ACHN (cell line): ENCODE measurements at places on chromosomes 6 and 20.

DNA sequence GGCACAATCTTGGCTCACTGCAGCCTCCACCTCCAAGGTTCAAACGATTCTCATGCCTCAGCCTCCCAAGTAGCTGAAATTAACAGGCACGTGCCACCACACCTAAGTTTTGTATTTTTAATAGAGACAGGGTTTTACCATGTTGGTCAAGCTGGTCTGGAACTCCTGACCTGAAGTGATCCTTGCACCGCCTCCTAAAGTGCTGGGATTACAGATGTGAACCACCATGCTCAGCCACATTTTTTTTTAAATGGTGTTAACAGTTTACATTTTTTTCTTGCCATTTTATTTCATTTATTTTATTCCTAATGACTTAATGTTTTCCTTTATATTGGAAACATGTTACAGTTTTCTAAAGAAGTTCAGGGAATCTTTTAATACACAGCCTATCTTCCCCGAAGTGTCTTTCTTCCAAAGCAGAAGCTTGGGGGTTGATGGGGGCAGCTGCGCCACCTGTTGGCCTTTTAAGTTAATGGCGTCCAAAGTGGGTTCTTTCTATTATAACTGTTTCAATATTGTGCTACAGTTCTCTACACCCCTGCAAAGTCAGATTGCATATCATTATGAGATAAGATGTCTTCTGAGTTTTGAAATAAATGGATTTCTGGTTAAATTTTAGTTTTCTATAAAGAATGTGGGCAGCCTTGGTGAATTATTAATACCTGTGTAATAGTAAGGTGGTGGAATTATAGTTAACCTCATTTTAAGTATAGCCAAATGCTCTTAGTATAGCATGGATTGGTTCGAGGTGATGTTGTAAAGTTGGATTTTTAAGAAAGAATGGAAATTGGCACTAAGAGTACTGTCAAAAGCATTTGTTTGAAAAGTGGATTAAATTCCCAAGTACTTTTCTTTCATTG lies 42.0 kb upstream of the PLCG1 start:
- peak; percentile 46 for DNase-seq

- no peak for DNase-seq
Measured at GRCh38 chr20:440636-441035, 21.7 kb downstream of the TBC1D20 start.

DNA sequence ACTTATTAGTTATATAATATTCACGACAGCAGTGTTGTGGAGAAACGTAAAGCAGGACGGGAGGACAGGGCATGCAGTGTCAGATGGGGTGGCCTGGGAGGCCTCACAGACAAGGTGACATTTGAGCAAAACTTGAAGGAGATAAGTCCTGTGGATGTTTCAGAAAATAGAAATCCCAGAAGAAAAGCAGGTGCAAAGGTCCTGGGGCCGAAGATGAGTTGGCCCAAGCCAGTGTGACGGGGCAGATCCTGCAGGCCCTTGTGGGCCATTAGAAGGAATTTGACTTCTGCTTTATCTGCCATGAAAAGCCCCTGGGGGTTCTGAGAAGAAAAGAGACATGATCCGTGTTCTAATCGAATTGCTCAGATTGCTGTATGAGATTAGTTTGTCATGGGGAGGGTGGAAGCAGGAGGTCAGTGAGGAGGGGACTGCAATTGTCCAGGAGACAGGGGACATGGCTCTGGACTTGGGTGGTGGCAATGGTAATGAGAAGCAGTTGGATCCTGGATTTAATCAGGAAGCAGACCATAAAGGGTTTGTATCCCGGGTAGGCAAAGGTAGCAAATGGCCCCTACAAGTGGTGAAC lies 437.4 kb upstream of the SULF2 start:
- DNase-seq = no peak

- no peak for DNase-seq
Measured at GRCh38 chr20:39829661-39830060, 859.4 kb downstream of the MAFB start.

- no peak for DNase-seq
Measured at GRCh38 chr20:45467861-45468260, 1.7 kb upstream of the WFDC2 start.

DNA sequence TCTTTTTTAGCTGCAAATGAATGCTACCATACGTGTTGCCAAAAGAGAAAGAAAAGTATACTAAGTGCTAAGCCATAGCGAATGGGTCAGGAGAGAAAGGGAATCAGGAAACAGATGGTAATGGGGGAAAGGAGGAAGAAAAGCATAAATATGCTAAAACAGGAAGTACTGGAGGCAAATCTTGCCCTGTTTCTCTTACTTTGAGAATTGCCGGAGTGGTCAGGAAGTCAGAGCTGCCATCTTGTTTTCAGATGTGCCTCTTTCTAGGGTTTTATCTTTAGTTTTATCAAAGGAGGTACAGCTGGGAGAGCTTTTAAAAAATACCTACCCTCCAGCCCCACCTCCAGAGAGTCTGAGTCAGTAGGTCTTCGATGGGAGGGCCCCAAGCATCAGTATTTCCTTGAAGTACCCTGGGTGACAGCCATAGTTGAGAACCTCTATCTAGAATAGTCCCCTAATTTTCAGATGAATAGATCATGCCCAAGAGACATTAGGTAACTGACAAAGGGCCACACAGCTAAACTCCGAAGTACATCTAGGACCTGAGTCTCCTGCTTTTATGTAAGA lies 193.3 kb downstream of the CLIC5 start:
- DNase-seq = no peak

GRCh38 chr6:52937908-52938307 lies 28.4 kb upstream of the GSTA3 start:
- peak; percentile 76 for DNase-seq

DNA sequence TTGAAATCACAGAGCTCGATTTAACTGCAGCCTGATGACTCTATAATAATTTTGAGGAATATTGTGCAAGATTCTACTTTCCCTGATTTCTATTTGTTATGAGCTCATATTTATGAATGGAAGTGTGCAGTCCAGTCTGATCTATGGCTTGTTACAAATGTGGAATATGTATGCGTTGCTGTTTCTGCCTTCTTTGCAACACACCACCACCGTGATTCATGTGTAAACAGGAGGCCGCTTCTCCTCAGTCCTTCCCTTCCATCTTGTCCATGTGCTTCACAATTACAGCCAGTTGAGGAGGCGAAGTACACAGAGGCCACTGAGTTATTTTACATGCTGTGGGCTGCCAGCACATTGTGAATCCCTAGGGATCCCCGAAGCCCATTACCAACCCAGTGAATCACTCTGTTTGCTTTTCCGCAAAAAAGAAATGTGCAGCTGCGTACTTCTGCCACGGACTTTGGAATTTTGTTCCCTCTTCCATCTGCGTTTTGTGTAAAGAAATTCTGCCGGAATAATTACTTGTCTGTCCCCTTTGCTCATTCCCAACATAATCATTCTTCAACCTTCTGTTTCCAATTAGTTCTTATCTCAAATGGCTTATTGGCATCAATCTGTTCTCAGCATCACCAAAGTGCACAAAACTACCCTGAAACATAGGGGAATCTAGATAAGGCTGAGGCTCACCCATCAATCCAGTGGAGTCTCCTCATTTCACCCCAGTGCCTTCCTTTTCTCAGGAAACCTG lies 551.6 kb upstream of the CITED2 start:
- DNase-seq = no peak

DNA sequence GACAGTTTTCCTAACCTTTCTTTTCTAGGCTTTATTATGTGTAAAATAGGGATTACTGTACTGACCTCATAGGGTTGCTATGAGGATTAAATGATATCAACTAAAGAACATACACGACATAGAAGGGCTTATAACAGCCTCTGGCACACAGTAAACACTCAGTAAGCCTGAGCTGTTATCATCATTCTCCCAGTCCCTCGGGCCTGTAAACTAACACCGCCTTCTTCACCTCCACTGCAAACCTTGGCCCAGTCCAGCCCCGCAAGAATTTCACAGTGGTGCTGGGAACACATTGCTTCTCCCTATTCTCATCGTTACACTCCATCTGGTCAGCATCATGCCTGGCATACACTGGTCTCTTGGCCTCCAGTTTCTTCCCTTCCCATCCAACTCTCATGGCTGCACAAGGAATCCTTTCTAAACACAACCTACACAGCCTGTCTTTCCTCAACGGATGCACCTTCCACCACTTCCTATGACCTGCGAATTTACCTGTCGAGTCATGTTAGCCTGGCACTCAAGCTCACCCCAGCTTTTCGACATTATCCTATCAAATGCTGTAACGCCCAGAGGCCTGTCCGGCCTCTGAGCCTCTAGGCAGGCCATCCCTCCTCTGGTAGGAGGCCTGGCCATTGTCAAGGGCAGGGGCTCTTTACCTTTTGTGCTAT lies 92.1 kb downstream of the FYN start:
- no peak for DNase-seq

DNA sequence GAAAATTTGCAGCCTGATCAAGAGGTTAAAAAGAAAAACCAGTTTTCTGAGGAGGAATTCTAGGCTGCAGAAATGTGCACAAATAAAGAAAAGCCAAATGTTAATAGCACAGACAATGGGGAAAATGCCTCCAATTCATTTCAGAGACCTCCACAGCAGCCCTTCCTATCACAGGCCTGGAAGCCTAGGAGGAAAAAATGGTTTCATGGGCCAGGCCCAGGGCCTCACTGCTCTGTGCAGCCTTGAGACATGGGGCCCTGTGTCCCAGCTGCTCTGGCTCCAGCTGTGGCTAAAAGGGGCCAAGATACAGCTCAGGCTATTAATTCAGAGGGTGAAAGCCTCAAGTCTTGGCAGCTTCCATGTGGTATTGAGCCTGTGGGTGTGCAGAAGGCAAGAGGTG lies 18.9 kb downstream of the AHI1 start:
- DNase-seq = no peak

DNA sequence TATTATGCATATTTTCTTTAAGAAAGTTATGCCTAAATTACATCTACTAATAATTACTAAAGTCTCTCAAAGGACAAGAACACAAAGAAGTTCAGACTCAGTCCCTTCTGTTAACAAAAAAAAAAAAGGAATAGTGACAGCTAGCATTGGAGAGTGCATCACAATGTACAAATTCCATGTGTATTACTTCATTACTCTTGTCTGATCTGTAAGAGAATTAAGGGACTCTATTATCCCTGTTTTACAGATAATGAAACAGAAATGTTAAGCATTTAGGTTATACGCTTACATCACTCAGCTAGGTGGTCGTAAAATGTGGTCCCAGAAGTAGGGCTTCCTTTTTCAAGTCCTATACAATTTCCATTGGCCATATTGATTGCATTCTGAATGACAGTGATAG lies 17.2 kb upstream of the VNN1 start:
- DNase-seq = no peak

DNA sequence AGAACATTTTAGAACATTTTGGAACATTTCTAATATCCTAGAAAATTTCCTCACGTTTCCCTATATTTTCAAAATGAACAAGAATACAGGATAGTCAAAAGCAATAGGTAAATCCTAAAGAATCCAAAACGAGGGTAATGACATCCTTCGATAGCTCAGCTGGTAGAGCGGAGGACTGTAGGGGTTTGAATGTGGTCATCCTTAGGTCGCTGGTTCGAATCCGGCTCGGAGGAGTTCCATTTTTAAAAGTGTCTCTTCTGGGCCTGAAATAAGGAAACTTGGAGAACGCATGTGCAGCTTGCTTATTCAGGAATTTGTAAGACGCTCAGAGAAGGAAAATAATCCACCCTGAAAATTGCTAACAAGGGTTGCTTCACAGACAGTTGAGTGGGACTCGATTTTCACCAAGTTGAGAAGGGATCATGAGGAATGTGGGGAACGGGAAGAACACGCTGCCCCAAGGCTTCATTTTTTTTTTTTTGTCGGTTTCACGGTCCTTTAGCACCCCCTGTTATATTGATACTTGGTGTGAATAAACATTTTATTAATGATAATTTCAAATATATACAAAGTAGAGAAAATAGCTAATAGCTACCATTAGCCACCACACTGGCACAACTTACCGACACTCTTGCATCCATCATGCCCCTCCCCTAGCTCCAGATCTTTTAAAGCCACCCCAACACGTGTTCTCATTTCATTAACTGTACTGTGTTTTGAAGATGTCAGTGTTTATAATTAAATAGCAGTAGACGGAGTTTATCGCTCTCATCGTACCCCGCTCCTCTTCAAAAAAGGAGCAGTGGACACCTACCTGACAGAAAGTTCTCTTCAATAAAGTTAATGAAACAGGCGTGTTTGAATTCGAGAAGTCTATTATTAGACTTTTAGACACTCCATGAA lies 1.8 kb upstream of the ABT1 start:
- no peak for DNase-seq

DNA sequence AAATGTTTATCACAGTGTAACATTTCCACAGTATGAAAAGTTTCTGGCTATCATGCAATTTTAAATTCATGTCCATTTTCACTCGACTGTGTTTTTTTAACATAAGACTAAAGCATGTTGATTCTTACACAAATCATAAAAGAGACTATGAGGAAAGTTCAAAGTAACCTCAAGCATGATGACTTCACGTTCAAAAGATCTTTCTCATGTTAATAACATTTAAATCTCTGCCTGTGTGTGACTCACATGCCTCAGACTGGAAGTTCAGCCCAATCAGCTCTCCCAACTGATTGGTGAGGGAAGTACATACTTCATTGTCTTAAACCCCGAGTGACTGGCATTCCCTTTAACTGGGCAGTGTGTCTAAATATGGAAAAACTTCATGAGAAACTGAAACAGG lies 37.4 kb downstream of the ATXN1 start:
- DNase-seq = peak; percentile 87

GRCh38 chr6:55180258-55180657 lies 5.9 kb downstream of the HCRTR2 start:
- no peak for DNase-seq

DNA sequence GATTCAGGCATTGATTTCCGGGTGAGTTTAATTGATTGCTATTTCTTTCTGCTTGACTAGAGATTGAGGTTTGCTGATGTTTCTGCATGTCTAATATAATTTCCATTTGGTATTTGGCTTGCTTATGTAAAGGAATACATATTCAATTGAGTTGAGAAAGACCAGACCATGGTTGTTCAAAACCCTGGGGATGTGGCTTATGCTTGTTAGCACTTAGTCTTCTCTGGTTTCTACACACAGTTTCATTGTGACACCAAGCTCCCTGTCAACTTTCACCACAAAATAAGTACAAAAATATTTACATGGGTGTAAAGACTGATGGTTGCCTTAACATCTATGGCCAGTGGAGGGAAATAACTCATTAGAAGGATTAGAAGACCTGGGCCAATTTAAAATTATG lies 209.6 kb downstream of the CDH26 start:
- no peak for DNase-seq

DNA sequence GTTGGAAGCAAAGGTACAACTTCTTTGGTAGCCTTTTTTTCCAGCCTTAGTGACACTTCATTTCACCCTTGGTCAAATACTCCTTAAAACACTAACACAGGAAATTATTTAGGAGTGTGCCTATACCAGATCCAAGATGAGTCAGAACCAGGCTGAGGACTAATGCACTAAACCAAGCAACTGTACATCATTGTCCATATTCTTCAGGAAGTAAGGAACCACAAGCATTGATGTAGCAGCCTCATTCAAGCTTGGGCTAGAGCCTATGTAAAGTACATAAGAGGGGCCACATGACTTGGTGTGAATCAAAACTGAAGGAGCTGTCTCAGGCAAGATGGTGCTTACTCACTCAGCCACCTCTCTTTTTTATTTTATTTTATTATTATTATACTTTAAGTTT lies 20.7 kb upstream of the ADGB start:
- no peak for DNase-seq

- no peak for DNase-seq
Measured at GRCh38 chr6:7170117-7170732, 62.5 kb downstream of the RREB1 start.
